Activated naive CD4-positive, alpha-beta T cell treated with Interleukin-2 at 50 U/mL for 16 hours (primary cell): ENCODE measurements at places on chromosomes 11 and 22.

GRCh38 chr22:48488149-48488551 is 1339.5 kb downstream of the BRD1 start:
- no peak for DNase-seq

DNA sequence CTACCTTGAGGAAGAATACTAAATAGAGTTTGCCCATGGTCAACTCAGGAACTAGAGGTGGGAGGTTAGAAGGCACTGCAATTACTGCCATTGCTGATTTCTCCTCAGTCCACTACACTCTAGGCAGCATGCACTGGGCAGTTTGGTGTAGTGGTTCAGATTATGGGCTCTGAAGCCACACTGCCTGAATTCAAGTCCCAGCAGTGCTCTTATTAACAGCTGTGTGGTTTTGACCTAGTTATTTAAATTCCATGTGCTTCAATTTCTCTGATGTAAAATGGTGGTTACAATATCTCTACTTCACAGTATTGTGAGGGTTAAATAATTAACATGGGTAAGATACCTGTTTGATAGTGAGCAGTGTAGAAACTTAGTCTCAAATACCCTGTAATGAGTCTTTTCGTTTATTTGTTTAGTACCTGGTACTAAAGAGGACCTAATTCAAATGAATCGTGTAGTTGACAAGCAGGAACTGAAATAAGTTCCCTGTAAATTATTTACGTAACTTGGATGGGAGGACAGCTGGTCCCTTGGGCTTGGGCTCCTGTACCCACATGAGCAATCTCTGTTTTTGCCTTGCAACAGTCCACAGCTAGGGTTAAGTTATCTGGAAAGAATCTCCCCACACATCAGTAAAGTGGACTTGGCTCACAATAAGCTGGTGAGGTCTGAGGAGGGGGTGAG is 17.8 kb downstream of the PRR5L start:
- DNase-seq, result no peak

DNA sequence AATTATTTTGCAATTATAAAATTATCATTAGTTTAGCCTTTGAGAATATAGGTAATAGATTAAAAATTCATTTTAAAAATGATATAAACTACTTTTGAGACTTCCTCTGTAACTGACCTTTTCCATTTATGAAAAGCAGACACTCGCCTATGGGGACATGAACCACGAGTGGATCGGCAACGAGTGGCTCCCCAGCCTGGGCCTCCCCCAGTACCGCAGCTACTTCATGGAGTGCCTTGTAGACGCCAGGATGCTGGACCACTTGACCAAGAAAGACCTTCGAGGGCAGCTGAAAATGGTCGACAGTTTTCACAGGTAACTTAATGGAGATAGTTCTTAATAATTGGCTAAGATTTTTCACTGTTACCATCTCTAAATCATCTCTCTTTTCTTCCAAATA is 26.3 kb upstream of the CTTN start:
- no peak for DNase-seq

DNA sequence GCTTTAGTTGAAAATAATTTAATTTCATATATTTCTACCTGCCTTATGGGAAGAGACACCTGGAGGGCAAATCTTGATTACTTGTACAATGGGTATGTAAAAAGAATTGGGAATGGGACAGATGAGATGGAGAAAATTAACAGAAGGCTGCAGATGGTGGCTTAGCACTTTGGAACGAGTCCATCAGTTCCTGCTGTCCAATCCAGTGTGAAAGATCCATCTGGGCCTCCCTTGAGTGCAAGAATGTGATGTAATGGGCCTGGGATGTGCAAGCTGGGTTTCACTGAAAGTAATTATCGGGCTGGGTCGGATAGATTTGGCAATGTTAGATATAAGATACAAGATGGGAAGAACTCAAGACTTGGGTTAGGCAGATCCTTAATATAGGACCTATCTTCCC is 42.0 kb downstream of the CECR2 start:
- DNase-seq, result no peak

DNA sequence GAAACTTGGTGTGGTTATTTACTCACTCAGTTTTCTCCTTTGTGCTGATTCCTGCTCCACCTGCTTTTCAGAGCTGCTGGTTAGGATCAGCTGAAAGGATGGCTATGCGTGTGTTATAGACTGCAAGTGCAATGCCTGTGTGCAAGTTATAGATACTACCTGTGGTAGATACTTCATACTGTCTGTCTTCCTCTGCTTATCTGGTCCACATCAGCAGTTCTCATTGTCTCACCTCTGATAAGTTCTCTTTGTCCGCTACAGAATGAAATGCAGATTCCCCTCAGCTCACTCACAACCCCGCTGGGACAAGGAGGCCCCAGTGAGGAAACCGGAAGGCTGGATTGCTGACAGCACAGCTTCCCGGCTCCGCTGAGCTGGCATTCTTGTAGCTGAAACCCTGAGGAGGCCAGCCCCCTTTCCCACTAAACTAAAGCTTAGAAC is 37.5 kb upstream of the LYVE1 start:
- no peak for DNase-seq

DNA sequence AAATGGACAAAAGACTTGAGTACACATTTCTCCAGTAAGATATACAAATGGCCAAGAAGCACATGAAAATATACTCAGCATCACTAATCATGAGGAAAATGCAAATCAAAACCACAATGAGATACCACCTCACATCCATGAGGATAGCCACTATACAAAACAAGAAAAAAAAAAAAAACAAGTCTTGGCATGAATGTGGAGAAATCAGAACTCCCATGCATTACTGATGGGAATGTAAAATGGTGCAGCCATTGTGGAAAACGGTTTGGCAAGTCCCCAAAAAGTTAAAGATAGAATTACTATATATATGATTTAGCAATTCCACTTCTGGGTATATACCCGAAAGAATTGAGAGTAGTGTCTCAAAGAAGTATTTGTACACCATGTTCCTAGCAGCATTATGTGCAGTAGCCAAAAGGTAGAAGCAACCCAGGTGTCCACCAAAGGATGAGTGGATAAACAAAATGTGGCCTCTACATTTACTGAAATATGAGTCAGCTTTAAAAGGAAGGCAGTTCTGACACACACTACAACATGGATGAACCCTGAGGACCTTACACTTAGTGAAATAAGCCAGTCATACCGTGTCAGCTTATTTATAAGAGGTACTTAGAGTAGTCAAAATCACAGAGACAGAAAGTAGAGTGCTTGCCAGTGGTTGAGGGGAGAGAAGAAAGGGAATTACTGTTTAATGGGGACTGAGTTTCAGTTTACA is 146.3 kb downstream of the WNT7B start:
- DNase-seq, result no peak

GRCh38 chr11:17720796-17721171 is 1.4 kb downstream of the MYOD1 start:
- no peak for DNase-seq

GRCh38 chr11:13090228-13090708 is 81.2 kb downstream of the RASSF10 start:
- DNase-seq, result no peak

DNA sequence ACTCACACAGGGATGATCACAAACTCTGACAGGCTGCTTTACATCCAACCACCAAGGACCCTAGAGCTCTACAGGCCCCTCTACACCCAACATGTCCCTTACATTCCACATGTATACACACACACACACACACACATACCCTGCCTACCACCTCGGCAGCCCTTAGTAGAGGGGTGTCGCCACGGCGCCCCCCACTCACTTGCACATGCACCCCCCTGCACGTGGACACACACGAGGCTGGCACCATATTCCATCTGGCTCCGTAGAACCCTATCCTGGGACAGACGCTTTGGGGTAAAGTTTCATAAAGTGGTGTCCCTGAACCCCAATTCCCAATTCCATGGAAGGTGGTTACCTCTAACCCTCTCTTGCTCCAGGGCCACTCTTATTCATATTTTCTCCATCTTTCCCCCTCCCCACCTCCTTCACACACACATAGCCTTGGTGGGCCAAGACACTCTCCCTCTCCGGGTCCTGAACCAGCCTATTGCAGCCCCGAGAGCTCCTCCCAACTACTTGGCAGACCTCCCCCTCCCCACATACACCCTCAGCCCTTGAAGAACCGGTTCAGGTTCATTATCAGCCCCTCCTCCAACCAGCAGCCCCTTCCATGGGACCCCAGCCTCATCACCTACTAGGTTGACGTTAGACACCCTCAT is 809 bp downstream of the PDE2A start:
- DNase-seq, result no peak

DNA sequence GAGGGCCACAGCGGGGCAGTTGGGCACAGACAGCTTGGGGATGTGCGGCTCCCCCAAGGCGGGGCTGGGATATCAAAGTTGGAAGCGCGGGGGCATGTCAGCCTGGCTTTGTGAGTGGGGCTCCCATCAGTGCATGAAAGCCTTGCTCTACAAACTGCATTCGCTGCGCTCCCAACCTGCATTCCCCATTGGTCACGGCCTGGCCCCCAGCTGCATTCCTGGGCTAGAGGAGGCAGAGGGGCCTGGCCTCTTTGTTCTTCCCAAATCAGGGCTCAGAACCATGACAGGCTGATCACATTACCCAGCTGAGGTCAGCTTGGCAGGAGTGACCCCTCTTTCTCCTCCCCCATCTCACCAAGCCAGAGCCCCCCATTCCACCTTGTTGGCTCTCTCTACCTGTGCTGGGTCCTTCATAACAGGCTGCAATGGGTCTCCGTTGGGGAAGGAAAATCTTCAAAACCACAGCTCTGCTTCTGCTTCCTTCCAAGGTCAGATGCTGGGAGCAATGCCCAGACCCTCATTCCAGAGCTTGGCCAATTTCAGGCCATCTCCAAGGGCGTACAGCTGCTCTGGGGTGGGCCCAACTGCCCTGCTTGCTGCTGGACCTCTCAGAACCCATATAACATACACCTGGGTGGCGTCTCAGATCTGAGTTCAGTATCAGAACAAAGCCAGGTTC is 38.7 kb upstream of the CDON start:
- no peak for DNase-seq

- DNase-seq, result no peak
Measured at GRCh38 chr11:58023435-58023931, at the start of gene OR9Q1. Gene OR9Q1, plus strand, starts transcription at chr11:58023881. Its CDS starts 155,564 bp downstream, at chr11:58179445.

- DNase-seq, result no peak
Measured at GRCh38 chr11:115498354-115498753, 5.9 kb downstream of the CADM1 start.

DNA sequence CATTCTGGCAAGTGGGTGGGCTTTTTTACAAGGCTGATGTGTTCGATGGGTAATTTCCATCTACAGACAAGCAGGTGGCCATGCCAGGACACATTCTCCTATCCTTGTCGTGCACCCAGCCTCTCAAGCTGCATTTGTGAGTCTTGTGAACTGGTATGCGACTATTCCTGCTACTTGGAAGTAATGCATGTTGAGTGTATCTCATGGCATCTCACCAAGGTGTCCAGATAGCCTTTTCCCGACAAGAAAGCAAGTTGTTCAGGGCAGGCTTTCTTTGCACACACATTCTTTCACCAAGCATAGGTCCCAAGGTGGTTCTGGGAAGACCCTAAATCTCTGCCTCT is 18.8 kb upstream of the SYT13 start:
- no peak for DNase-seq

DNA sequence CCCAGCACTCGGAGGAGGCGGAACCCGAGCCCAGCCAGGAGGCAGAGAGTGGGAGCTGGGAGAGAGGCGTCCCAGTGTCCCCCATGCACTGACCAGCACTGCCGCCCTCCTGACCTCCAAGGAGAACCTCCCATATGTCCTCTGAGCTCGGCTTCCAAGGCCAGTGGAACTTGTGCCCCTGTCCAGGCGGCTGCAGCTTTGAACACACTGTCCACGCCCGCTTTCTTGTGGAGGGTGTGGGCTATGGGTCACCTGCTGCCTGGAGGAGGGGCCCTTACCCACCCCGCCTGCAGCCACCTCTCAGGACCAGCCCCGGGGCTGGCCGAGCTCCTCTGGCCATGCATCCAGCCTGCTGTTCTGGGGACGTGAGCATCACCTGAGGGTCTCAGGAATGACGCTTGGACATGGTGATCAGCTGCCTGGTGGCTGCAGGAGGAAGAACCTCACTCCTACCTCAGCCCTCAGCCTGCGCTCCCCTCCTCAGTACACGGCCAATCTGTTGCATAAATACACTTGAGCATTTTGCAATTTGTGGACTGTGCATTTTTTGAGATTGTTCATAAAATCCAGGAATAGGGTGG is 22.2 kb upstream of the MUC5B start:
- DNase-seq, result no peak

- DNase-seq, result no peak
Measured at GRCh38 chr11:3796346-3796745, 1.0 kb downstream of the NUP98 start.

GRCh38 chr11:95500466-95500865 is 269.5 kb upstream of the SESN3 start:
- no peak for DNase-seq

DNA sequence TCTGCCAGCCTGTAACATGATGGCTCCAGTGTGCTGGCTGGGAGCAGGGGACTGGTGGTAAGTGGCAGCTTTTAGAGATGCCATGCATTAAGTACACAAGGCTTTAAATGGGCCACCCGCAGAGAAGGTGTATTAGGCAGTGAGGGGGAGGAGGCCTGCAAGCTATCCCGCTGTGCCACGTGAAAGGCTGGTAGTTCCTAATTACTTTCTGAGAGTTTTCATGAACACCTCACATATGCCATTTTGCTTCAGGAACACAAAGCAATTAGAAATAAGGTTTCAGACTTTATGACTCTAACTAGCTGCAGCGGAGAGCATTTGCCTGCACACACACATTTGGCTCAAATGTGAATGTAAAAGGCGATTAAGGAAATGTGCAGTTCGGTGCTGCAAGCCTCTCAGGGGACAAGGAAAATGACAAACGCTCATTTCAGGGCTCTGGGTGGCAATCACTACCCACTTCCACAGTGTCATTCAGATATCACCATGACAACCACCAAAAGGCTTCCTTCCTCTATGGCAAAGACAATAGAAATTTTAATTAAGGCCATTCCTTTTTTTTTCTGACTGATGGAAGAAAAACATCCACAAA is 116.6 kb downstream of the PLEKHA7 start:
- no peak for DNase-seq

DNA sequence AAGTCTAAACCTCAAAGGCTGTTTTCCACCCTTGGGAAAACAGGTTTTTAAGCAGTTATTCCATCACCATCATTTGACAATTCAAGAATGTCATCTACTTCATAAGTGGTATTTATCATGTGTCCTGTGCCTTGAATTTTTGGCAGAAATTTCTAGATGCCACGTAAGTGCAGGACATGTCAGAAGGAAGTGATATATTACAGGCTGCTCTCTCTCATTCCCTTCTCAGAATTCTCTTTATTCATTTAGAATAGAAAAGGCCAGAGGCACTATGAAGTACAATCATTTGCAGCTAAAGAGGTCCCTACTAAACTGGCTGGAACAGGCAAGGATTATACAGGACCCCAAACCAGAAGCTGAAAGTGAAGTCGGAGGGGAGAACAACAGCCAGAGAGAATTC is 11.9 kb downstream of the RBFOX2 start:
- no peak for DNase-seq

DNA sequence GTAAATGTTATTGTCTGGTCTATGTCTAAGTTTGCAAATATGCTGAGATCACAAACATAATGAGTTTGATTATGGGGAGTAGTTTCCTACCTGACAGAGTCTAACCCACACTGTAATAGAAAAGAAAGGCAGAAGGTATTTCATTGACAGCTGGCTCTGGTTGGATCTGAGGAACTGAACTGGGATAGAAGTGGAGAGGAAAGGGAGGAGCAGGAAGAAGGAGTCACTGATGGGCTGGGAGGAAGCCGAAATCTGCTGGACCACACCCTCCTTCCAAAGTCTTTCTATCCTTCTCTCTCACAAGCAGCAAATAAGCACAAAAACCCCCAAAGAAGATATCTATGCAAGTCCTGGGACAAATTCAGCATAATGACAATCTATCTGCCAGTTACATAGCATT is 11.7 kb downstream of the BLID start:
- DNase-seq, result no peak
